ENCODE measurements at places on chromosomes 4 and X. TPM values are rescaled to one million over a fixed set of nuclear protein-coding genes. Genes with fewer than 3 reads are reported as not detected.
A peak's percentile ranks its signal among the peaks of the same experiment; 100 is the strongest.

DNA sequence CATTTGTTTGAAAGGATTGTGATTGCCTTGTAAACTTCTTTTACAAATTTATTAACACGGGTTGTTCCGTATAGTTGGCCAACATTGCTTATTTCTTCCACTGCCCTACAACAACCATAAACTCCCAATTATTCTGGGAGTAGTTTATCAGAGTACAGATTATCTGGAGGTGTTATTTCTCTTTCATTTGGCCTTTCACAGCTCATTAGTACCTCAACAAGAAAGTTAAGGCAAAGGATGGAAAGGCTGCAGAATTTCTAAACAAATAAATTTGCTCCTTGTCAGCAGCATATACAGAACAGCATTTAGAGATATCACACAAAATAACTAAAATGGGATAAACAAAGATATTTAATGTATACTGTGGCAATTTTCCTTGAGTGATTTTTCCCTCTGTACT lies 548.8 kb downstream of the DMD start:
- DNase-seq, result no peak

Gene ARR3
- not detected for total RNA-seq

Gene SFRP2
- total RNA-seq, result 1.8 TPM

DNA sequence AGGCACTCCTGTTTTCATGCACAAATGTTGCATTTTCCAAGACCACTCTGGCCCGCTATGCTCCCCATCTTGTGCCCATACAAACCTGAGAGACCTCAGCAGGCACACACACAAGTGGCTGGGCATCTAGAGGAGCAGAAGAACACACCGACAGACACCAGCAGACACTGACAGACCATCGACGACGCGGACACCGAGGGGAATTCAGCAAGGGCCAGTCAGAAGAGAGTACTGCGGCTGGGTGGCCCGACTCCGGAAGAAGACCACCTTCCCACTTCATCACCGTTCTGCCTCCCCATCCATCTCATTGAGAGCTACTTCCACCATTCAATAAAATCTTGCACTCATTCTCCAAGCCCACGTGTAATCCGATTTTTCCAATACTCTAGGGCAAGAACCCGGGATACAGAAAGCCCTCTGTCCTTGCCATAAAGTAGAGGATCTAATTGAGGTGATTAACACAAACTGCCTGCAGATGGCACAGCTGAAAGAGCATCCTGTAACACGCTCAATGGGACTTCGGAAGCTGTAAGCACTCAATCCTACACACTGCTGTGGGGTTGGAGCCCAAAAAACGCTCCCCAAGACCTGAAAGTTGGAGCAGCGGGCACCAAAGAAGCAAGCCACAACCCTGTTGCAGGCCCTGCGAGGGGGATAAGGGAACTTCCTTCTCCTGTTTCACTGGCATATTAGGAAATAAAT lies 780.9 kb downstream of the ARAP2 start:
- DNase-seq, result no peak

- no peak for DNase-seq
Measured at GRCh38 chrX:103361798-103362197, 5.5 kb downstream of the TCEAL9 start.

DNA sequence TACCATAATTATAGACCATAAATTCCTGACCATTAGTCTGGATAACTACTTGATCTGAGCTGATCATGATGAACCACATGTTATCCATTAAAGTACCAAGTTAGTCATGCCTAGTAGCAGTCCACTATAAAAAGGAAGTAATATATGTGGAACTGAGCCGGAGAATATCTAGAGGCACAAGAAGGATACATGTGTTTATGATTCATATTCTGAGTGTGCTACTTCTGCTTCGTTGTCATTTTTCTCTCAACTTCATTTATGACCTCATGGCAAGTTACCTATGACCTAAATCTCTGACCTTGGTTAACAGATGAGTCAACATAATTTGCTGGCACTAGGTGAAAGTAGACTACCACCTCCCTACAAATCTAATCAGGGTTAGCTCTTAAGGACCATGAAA lies 56.5 kb upstream of the ANKRD17 start:
- DNase-seq, result peak; percentile 63

DNA sequence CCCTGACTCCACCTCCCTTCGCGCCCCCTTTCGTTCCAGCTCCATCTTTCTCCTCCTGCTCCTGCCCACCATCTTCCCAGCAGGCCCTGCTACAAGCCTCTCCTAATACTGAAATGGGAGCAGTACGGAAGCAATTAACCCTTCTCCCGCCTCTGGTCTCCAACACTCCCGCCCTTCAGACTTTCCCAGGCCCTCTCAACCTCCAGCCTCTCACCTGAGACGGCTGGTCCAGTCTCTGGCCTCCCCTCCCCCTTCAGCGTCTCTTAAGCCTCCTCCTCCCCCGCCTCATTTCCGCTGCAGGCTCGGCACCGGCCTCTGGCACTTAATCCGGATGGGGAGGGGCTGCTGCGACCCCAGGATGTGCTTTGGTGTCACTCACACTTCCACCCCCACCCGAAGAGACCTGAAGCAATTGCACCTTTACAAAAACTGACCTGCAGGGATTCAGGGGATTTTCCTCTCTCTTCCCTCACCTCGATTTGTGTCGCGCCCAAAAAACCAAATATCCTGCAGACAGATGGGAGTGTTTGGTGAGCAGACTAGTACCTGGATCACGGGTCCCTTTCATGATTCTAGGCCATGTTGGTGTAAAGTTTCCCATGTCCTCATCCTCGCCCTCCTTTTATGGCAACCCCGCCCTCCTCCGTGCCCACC lies 657 bp downstream of the TCEAL8 start:
- DNase-seq, result peak; percentile 34

Gene CT47A1
- not detected for total RNA-seq

- DNase-seq, result peak; percentile 44
Measured at GRCh38 chr4:184664445-184665210, 15.1 kb downstream of the PRIMPOL start.

Gene CENPVL2
- not detected for total RNA-seq

DNA sequence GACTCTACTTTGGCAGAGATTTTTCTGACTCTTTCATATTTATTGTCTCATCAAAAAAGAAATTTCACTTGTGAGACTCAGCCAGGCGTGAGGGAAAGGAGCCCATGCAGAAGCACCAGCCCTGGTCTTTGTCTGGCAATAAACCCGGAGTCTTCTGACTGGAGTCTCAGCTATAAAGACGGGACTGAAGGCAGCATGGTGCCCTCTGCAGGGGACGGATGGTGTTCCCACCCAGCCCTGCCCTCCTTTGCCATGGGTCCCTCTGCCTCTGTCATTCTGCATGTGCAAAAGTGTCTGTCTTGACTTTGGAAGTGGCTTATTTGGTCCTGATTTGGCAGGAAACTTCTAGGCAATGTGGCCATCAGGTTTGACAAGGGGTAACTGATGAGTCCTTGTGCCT lies 14.2 kb downstream of the ZNF185 start:
- DNase-seq, result no peak

Gene GRID2
- total RNA-seq, result under 0.01 TPM

DNA sequence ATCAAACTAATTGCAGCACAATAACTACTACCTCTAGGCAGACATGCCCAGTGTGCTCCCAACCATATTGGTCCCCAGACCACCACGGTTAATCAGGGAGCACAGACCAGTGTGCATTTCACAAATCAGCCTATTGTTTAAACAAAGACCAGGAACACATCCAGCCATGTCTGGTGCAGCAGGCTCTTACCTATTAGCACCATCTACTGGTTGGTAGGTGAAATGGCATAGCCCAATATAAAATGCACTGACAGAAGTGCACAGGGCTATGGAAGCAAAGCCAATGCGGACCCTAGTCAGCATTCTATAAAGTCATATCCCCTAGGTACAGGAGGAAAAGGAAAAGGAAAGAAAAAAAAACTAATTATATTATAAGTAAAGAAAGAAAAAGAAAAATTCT lies 15.5 kb upstream of the CYLC1 start:
- peak; percentile 9 for DNase-seq

Gene CYLC1
- not detected for total RNA-seq

DNA sequence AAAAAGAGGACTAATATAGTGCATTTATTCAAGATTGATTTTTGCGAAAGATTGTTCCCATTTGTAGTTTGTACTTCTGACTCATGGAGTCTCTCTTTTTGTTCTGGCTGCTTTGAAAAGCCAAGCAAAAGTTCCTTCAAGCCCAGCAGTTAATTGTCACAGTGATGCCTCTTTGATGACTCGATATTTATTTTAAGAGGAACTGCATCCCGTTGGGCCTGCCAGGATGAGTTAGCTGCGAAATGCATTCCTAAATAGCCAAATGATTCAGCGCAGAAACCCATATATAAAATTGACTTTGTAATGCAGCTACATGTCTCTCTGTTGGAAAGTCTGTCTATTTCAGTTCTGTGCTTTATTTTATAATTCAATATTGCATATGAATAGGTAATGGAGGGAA lies 295.1 kb downstream of the GBA3 start:
- DNase-seq, result peak; percentile 94

Gene NPNT
- 20.3 TPM for total RNA-seq

GRCh38 chr4:13483136-13483767 lies 888 bp downstream of the RAB28 start:
- peak; percentile 28 for DNase-seq

Gene MAP7D2
- under 0.01 TPM for total RNA-seq

GRCh38 chr4:41512136-41512535 lies 25.8 kb upstream of the LIMCH1 start:
- DNase-seq, result no peak

Gene PAK3
- total RNA-seq, result 1.3 TPM

GRCh38 chr4:148998719-148999118 lies 556.5 kb upstream of the NR3C2 start:
- peak; percentile 24 for DNase-seq

Gene PTCHD1
- not detected for total RNA-seq

Gene INPP4B
- 9.2 TPM for total RNA-seq

DNA sequence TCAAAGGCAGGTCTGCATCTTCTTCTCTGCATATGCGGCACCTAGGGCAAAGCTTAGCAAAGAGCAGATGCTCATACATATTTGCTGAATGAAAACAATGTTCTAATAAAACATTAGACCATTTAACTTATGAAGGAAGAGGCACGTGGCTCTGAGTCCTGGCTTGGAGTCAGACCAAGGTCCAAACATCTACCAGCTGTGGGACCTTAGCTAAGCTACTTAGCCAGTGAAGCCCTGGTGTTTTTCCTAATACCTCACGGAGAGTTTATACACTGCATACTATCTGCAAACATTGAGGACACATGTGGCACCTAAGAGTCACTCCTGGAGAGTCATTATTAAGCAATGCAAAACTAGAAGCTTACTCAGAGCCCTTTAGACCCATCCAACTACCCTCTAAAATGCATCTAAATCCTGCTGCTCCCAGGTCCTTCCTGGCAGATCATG lies 9.0 kb downstream of the PDGFC start:
- DNase-seq, result peak; percentile 95

- no peak for DNase-seq
Measured at GRCh38 chrX:97847885-97848679, 964.4 kb downstream of the RPA4 start.

DNA sequence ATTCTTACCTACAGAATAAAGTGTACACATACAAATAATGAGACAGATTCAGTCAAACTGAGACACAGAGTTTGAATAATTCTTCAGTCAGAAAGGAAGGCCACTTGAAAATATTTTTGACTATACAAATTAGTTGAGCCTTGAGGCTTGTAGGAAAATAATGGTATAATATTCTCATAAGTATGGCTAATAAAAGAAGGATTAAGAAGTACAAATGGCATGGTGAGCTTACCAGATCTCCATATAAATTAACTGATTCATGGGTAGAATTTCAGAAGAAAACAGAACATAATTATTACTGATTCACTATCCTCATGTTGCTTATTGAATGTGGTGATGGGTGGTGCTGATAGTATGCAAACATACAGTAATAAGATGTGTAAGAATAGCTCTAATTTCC lies 401.1 kb downstream of the PCDH18 start:
- DNase-seq, result no peak

Gene HAND2
- total RNA-seq, result under 0.01 TPM

- DNase-seq, result no peak
Measured at GRCh38 chr4:22196551-22196950, 248.0 kb upstream of the KCNIP4 start.

Gene EXOC1L
- total RNA-seq, result not detected

- no peak for DNase-seq
Measured at GRCh38 chrX:15356444-15356843, 21.1 kb upstream of the PIGA start.

Gene FAM236B
- total RNA-seq, result not detected

GRCh38 chr4:14333616-14334015 lies 668.7 kb upstream of the CPEB2 start:
- no peak for DNase-seq

GRCh38 chrX:51569561-51569960 lies 49.2 kb downstream of the CENPVL3 start:
- DNase-seq, result no peak

DNA sequence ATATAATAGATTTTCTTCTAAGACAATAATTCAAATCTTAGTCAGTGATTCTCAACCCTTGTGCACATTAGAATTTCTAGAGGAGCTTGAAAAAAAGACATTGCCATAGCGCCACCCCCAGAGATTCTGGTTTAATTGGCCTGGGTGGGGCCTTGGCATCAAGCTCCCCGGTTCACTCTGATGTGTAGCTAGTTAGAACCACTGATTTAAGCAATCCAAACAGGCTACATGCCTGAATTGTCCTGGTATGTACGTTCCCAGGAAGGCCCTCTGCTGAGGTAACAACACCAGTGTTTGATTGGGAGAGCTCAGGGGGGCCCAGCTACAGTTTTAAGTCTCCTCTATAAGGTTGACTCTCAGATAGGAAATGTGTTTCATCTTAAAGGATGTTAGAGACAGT lies 1.3 kb upstream of the ATP10D start:
- peak; percentile 58 for DNase-seq

Measured in fibroblast of lung (primary cell).